ENCODE measurements at places on chromosomes 4 and X.

DNA sequence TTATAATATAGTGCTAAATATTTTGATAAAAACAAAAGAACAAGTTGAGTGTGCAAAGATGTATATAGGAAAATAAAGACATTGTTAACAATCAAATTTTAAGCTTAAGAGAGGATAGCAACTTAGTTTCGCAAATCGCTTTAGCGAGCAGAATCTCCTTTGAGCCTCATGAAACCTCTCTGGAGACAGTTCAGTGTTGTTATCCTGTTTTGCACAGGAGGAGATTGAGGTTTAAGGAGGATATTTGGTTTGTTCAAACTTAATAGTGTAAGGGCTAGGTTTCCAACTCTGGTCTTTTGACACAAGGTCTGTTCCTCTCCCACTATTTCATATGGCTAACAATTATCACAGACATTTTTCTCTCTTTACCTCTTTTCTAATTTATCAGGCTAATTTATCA, 1848.5 kb upstream of the TENM3 start:
- no peak for DNase-seq

GRCh38 chrX:153609917-153610835, 11.2 kb upstream of the CCNQ start:
- peak; percentile 15 for DNase-seq

GRCh38 chr4:152651473-152652060, 28.2 kb downstream of the TMEM154 start:
- no peak for DNase-seq

GRCh38 chr4:138967313-138967712, 48.3 kb upstream of the NOCT start:
- DNase-seq = peak; percentile 89

GRCh38 chr4:128525387-128525786, 237.8 kb upstream of the PGRMC2 start:
- DNase-seq = peak; percentile 32

DNA sequence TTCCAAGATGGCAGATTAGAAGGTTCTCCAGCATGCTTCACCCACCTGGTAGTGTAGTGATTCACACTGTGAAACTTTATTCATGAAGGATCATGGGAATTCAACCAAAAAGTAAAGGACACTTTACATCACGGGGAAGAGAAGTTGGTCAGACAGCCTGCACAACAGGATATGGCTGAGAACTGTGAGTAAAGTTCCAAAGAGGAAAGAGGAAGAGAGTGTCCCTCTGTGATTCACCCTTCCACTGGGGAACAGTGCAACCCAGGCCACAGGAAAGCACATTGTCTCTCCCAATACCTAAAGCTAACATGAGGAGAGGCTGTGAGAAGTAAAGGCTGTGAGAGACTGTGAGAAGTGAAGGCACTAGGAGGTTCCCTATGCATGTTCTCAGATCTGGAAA, 137.2 kb downstream of the STPG2 start:
- peak; percentile 13 for DNase-seq

DNA sequence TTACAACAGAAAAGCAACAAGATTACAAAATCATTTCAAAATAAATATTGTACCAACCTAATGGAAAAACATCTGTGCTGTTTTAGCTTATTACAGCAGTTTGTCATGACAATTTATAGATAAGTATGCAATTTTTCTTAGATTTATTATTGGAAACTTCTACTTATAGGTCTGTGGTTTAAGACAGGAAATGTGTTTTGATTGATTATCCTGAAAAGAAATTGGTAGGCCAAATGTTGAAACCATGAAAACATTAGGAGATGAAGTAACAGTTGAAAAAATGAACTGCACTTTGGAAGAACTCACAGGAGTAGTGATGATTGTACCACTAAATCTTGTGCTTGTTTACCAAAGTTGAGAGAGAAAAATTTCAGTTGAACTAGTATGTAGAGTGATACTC, 162.2 kb upstream of the GIMD1 start:
- DNase-seq = no peak

GRCh38 chr4:165861363-165861762, 11.7 kb upstream of the TLL1 start:
- DNase-seq = peak; percentile 22

- no peak for DNase-seq
These were observed 18.3 kb upstream of the SNCA start for GRCh38 chr4:89855236-89855635.

DNA sequence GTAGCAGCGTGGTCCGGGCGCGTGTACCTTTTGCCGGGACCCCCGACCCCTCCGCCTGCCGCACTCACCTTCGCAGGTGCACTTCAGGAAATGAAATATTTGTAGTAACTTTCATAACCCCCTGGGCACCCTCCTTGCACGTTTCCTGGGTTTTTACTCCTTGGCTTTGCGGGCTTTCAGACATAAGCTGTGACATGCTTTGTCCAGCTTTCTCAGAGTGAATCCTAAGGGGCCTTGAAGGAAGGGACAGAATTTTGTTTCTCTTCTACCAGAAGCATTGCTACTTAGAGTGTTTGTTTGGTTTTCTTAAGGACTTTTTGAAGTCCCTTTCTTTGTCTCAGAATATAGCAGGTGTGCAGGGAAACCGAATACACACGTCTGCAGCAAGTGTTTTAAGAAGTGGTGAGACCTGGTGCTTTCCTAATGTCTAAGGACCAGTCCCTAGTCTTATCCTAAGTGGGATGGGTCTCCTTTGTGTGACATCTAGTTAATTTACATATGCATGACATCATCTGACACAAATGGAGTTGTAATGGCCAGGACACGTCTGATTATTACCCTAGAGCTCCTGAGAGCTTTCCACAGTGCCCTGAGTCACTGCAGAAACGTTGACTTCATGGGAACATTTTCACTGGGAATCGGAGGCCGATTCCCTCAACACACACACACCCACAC, 1.3 kb downstream of the FAM149A start:
- DNase-seq = peak; percentile 57

DNA sequence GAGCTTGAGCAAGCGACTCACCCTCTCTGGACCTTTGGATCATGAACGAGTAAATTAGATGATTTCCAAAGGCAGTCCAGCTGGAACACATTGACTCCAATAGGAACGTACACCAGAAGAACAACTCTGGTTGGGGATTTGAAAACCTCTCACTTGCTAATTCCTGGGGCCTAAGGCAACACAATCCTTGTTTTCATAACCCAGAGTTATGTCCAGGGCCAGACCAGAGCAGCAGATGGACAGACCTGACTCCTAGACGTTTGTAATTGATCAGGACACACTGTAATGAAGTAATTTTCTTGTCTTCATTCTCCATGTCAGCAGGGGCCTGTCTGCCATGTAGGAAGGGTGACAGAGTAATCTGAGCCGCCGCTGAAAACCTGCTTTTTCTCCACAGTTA, 283.9 kb downstream of the IDS start:
- no peak for DNase-seq

- DNase-seq = no peak
These were observed 92.4 kb downstream of the ATRX start for GRCh38 chrX:77693594-77693993.

- DNase-seq = peak; percentile 15
These were observed 77.3 kb downstream of the DCAF8L1 start for GRCh38 chrX:27903960-27904359.

- no peak for DNase-seq
These were observed 24.7 kb downstream of the APBB2 start for GRCh38 chr4:41189666-41190065.

DNA sequence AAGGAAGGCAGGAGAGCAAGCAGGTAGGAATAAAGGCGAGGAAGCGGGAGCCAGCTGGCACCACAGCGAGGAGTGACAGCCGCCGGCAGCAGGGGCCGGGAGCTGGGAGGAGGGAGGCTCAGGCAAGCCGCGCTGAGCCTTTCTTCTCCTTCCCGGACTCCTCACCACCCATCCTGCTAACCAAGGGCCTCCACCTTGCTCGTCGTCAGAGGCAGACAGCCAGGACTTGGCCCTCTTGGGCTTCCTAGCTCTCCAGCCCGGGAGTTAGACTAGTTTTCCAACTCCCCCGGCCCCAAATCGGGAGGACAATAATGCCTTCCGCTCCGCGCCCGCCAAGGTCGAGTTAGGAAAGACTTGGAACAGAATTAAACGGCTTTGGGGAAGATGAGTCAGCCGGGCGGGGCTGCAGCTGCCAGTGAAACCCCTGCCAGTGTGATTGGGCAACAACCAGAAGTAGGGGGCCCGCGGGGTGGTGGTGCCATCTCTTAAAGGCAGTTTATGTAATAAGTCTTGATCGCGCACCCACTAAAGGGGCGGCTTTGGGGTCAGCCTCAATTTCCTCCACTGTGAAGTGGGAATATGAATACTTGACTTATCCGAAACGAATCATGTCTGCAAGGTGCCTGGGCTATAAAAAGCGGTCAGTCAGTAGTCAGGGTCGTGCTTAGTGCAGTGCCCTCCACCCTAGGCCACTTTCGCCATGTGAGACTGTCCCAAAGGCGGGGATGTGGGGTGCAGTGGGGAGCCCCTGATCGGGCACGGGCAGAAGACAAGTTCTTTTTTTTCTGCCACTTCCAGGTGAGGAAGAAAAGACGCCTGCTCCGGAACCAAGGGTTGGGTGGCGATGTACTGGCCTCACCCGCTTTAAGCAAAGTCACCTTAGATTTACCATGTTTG, 6.7 kb upstream of the HSD17B10 start:
- DNase-seq = peak; percentile 61

- peak; percentile 27 for DNase-seq
These were observed 421.3 kb downstream of the FAT4 start for GRCh38 chr4:125736057-125736456.

- no peak for DNase-seq
These were observed 59.0 kb upstream of the C1QTNF7 start for GRCh38 chr4:15368856-15369255.

- DNase-seq = peak; percentile 10
These were observed 605.1 kb downstream of the BCOR start for GRCh38 chrX:39492497-39493162.

GRCh38 chr4:141599853-141600252, 36.5 kb upstream of the IL15 start:
- no peak for DNase-seq

DNA sequence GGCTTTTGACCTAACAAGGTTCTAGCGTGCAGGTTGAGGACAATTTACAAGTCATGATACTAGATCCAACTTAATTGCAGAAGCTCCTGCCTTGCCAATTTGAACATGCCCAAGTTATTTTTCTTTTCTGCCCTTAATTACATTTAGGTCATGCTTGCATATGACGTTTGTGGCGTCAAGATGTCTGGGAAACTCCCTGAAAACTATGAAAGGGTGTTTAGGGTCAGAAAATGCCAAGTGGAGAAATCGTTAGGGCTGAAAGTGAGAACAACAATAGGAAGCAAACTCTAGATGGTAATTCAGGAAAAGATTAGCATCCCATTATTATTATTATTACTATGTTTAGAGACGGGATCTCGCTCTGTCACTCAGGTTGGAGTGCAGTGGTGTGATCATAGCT, 38.2 kb upstream of the PLAC8 start:
- DNase-seq = no peak

- DNase-seq = no peak
These were observed 118.0 kb downstream of the CAMK2D start for GRCh38 chr4:113643505-113643904.

DNA sequence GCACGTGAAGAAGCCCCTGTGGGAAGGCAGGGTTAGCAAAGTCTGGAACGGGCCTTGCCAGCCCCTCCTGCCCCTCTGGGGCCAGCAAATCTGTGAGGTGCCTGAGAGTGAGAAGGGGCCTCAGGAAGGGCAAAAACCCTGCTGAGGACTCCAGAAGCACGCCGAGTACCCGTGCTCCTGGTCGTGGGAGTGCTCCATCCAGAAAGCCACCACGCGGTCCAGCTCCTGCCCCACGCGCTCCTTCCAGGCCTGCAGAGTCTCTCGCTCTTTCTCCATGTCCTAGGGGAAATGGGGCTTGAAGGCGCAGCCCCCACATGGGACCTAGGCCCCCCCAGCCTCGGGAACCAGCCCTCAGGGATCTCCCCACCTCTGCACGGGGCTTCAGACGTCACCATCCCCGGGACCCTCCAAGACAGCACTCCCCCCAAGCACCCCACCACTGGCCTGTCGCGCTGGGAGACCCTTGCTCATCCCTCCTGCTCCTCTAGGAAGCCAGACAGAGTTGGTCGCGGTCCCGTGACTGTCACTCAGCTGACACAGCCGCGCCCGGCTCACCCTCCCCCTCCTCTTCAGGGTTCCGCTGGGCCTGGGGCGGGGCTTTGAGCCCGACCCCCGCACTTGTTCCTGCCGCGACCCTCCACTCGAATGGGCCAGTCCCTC, at the start of gene RENBP:
Gene RENBP, minus strand, starts transcription at position 504 of the 660 bp plus-strand sequence. Its CDS starts 33 bp downstream, at position 471.
- DNase-seq = no peak

DNA sequence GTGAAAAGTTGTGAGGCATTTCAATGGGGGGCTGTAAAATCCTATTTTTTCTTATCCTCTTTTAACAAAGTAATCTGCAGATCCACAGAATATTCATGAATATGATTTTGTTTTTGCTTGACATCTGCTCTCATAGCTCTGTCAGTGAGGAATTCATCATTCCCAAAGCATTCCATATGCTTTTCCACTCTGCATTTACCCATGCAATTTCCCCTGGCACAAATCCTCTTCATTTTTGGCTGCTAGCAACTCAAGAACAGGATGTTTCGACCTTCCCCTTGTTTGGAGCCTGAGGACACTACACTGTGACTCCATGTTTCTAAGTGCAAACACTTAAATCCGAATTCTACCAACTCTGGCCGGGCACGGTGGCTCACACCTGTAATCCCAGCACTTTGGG, 48.5 kb downstream of the KLHL15 start:
- no peak for DNase-seq

GRCh38 chrX:51487960-51488267, 8.5 kb downstream of the NUDT11 start:
- no peak for DNase-seq

DNA sequence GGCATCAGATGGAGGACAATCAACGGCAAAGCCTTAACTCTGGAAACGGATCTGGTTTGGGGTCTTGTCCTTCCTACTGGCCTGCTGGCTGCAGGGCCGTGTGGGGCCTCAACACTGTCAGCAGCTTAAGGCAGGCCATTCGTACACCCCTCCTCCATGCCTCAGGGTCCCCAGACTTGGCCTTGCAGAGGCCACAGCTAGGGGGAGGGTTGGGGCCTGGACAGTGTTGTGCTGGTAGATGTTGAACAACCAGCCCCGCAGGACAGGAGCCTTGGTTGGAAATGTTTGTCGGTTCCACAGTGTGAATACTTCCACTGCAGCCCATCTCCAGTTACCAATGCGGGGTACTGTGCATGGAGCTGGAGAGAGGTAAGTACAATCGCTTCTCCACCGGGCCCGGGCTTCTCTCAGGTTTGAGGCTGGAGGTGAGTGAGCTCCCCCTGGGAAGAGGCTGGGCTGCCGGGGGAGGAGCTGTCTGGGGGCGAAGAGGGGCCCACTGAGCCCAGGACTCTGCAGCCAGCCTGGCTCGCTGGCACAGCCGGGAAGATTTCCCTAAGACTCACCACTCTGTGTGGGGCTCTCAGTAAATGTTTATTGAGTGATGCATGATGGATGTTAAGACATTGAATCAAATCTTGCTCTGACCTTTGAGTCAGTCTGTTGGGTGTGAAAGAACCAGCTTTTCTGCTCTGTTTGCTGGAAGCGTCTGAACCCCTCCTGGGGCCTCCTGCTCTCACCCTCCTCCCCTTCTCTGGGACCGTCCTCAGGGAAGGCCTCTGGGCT, 19.7 kb upstream of the GPR78 start:
- DNase-seq = peak; percentile 46
